ENCODE measurements at places on chromosomes 16 and 17. TPM values are rescaled to one million over a fixed set of nuclear protein-coding genes. Genes with fewer than 3 reads are reported as not detected.

The NLRC3 gene
- 0.73 TPM for total RNA-seq

The SLC4A1 gene
- total RNA-seq = 6.8 TPM

The HAP1 gene
- total RNA-seq = 1.5 TPM

The TBC1D3E gene
- total RNA-seq = not detected

The FOXO3B gene
- 20.8 TPM for total RNA-seq

The P2RX1 gene
- 0.27 TPM for total RNA-seq

The TLCD3A gene
- total RNA-seq = 16.2 TPM

The TMEM106A gene
- total RNA-seq = 4.4 TPM

The CA4 gene
- 3.2 TPM for total RNA-seq

The BCKDK gene
- 16.9 TPM for total RNA-seq

The GPR142 gene
- total RNA-seq = not detected

The TBC1D26 gene
- 0.54 TPM for total RNA-seq

The XYLT2 gene
- total RNA-seq = 17.8 TPM

The TAC4 gene
- total RNA-seq = not detected

The VASN gene
- total RNA-seq = 2.4 TPM

The NPTX1 gene
- total RNA-seq = 17.9 TPM

The KRT39 gene
- not detected for total RNA-seq

The LITAFD gene
- not detected for total RNA-seq

The SEPTIN12 gene
- not detected for total RNA-seq

The FN3K gene
- total RNA-seq = 13.9 TPM

The ST6GALNAC1 gene
- 0.36 TPM for total RNA-seq
